ENCODE measurements at places on chromosomes 2 and 18. TPM values are rescaled to one million over a fixed set of nuclear protein-coding genes. Genes with fewer than 3 reads are reported as not detected.

CREB1 gene
- 25.0 TPM for total RNA-seq

GPR45 gene
- not detected for total RNA-seq

SERPINB12 gene
- total RNA-seq: not detected

SLC14A1 gene
- total RNA-seq: 0.89 TPM

SH2D6 gene
- not detected for total RNA-seq

C2orf92 gene
- 0.35 TPM for total RNA-seq

SERPINB5 gene
- total RNA-seq: not detected

OR6B2 gene
- total RNA-seq: not detected

PKDCC gene
- 63.1 TPM for total RNA-seq

FBXO15 gene
- total RNA-seq: 0.53 TPM

TRIM43 gene
- total RNA-seq: not detected

IRS1 gene
- 31.4 TPM for total RNA-seq

TIA1 gene
- total RNA-seq: 47.3 TPM

POTEF gene
- total RNA-seq: not detected
